ENCODE measurements at places on chromosomes 11 and 22.

DNA sequence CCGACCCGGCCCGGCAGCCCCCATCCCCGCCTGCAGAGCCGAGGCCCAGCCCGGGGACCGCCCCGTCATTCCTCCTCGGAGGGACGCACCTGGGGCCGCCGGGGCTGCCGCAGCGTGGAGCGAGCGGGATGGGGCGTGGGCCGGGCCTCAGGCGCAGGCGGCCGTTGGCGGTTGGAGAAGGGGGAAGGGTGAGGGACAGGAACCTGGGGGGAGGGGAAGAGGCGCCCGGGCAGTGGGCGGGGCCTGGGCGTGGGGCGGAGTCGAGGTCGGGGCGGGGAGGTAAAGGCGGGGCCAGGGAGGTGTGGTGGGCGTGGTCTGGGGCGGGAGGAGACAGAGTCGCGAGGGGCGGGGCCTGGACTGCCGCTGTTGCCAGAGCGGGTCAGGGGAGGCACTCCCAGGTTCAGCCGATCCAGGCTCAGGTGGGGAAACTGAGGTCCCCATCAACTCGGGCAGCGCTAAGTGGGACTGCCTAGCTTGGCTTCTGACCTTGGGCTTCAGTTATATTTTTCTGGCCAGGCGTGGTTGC lies at the start of gene TESMIN:
TESMIN (minus strand) TSS at position 190 of the 526 bp plus-strand sequence. CDS start 860 bp downstream, outside the sequence.
- peak; percentile 79 for DNase-seq

DNA sequence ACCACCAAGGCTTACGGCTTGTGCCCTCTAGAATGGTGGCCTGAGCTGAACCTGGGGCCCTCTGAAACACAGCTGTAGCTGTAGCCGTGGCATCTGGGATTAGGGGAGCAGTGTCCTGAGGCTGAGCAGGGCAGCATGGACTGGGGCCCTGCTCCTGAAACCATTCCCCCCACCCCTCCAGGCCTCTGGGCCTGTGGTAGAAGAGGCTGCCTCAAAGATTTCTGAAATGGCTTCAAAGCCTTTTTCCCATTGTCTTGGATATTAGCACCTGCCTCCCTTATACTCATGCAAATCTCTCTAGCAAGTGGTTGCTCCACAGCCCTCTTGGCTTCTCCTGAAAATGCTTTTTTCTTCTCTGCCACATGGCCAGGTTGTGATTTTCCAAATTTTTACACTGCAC lies 106.9 kb downstream of the CTNND1 start:
- no peak for DNase-seq

DNA sequence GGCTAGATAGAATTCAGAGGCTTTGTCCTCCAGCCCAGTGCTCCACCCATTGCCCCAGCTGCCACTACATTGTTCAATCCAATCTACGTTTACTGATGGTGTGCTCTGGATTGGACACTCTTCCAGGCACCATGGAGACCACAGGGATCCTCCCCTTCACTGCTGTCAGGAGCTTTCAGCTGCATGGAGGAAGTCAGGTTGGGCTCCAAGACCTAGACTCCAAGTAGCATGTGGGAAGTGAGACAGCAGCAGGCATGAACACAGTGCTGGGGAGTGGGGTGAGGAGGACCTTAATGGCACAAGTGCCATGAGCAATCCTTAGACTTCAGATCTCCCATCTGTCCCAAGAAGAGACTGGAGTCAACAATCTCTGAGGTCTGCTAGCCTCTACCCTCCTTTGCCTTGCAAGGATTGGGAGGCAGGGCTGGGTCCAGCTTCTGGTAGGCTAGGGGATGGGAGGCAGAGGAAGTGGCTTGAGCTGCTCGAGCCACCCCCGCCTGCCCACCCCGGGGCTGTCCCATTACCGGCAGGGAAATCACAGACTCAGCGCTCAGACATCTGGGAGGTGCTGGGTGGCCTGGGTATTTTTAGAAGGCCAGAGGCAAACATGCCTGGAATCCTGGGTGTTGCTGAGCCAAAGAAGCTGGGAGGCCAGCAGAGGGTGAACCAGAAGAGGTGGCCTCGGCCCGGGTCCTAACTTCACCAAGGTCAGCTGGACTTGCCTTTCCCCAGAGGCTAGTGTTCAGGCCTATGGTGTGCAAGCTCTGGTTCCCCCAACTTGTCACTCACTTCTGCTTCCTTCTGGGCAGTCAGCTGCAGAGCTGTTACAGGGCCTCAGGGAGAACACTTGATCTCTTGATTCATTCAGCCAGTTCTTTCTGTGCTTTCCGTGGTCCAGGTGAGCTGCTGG lies 15.2 kb upstream of the FCHSD2 start:
- DNase-seq: peak; percentile 61

- DNase-seq: no peak
Measured at GRCh38 chr11:24321229-24321628, 175.6 kb upstream of the LUZP2 start.

- no peak for DNase-seq
Measured at GRCh38 chr11:47438721-47439120, 10.2 kb downstream of the RAPSN start.

GRCh38 chr22:44200451-44200850 lies 19.7 kb downstream of the PARVG start:
- no peak for DNase-seq

DNA sequence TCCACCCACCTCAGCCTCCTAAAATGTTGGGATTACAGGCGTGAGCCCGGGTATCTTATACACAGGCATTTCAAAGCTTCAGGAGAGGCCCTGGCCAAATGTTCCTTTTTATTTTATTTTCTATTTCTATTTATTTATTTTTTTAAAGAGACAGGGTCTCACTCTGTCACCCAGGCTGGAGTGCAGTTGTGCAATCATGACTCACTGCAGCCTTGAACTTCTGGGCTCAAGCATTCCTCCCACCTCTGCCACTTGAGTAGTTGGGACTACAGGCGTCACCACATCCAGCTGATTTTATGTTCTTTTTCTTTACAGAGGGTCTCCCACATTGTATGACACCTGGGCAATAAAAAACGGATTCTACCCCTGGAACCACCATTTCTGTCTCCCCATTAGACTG lies 71.2 kb downstream of the FBXO7 start:
- no peak for DNase-seq

GRCh38 chr22:44298406-44299091 lies 14.2 kb downstream of the SHISAL1 start:
- DNase-seq: no peak

- DNase-seq: no peak
Measured at GRCh38 chr22:46436595-46437175, 100.7 kb downstream of the CELSR1 start.

- no peak for DNase-seq
Measured at GRCh38 chr11:33941637-33942160, 49.8 kb upstream of the LMO2 start.

DNA sequence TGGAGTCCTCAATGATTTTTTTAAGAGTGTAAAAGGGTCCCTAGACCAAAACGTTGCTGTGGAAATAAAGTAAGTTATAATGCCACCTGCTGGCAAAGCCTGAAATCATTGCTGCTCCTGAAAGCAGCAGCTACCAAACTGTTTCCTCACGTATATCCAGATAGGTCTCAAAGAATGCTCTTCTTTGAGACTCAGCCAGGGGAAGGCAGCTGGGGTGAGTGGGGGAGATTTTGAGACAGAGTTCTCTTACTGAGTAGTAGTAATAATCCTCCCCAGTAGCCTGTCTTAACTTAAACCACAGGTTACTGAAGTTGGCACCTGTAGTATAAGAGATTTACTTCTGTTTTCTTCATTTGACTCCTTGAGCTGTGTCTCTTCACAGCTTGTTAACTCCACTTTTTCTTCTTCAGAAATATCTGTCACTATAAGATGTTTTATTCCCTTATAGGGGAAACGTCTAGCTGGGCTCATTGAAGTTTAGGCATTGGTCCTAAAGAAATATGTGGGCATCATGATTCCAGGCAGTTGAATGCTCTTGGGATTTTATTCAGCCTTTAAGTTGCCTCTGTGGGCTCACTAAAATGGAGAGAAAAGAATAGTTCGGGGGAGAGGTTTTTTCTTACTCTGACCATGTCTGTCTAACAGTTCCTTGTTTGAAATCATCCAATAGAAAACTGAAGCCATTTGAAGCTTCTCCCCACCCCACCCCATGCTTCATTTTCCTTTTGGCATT lies 77.9 kb downstream of the BTBD10 start:
- DNase-seq: no peak

- DNase-seq: no peak
Measured at GRCh38 chr11:74366576-74366975, 31.7 kb downstream of the PGM2L1 start.

DNA sequence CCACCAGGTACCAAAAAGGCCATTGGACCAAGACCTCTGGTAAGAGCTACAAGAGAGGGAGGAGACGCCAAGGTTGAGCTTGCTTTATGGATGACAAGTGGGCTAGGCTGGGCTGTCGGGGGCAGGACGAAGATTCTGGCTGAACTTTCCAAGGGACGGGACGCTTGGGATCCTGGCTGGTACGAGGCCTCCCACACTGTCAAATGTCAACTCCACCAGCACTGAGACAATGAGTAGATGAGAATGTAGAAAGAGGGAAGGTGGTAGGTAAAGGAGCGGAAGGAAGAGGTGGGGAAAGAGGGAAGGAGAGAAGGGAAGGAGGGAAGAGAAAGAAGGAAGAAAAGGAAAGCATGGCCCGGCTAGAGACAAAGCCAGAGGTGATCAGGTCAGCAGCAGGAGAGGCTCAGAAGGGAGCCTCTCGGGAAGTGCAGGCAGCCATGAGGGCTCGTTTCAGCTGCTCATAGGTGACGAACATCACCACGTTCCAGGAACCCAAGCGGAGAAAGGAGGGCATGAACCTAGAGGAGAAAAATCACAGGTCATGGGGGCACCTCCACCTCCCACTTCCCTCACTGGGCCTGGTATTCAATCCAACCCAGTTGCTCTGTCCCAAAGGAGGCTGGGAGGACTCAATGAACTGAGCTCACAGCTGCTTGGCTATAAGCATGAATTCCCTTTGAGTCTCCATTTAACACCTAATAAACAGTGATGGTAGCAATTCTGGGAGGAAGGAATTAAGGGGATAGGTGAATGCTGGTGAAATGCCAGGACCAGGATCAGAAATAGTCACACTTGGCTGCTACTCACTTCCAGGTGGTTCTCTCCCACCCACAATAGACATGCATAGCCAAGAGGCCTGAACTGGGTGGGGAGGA lies 7.8 kb downstream of the UCP2 start:
- DNase-seq: no peak

- peak; percentile 1 for DNase-seq
Measured at GRCh38 chr11:14148653-14149273, 186.2 kb downstream of the SPON1 start.

DNA sequence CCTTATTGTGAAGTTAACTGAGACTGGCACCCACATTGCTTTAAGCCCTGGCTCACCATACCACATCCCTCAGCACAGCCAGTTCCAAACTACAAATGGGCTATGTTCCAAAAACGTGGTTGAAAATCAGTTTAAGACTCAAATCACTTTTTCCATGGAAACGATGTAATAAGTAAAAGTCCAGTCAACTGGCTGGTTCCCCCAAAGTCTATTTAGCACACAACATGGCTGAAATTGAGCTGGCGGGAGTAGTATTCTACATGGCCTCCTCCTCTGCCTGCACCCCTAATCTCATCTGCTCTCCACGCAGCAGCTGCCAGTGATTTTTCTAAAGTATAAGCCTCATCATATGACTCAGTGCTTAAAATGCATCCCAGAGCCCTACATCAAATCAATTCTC lies 40.9 kb upstream of the BIRC3 start:
- DNase-seq: no peak

DNA sequence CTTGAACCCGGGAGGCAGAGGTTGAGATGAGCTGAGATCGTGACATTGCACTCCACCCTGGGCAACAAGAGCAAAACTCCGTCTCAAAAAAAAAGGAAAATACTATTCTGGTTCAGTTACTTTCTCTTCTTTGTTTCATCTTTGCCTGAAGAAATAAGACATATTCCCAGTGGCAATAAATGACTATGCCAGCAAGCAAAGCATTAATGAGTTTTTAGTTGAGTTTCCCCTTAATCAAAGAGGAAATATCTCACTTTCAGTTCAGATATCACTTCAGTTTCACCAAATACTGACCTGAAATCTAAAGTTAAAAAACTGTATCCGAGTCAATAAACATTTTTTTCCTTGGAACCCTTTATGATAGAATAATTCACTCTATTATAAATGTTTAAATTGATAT lies 10.4 kb downstream of the PISD start:
- DNase-seq: no peak

- DNase-seq: no peak
Measured at GRCh38 chr11:43549624-43550023, 130.9 kb upstream of the HSD17B12 start.

GRCh38 chr11:27203077-27203647 lies 159.9 kb downstream of the CCDC34 start:
- no peak for DNase-seq

DNA sequence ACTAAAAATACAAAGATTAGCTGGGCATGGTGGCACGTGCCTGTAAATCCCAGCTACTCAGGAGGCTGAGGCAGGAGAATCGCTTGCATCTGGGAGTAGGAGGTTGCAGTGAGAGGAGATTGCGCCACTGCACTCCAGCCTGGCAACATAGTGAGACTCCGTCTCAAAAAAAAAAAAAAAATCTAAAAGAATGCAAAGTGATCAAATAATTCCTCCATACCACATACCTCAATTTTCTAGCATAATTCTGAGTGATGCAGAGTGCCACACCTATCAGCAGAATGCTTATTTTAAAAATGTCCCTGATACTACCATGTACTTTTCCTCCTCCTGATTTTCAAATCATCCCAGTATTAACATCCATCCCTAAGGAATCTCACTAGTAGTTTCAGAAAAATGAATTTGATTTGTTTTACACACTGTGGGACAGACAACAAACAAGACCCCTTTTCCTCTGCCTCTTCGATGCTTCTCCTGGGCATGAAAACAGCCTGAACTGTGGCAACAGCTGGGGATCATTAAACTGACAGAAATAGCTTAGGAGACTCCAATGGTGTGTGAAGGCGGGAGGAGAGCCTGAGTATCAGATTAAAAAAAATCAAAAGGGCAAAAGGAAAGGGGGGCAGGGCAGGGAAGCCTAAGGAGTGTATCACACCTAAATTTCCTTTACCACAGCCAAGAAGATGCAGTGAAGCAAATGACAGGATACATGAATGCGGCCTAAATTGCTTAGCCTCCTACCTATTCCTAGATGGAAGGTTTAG lies 114.7 kb downstream of the SGSM3 start:
- no peak for DNase-seq

DNA sequence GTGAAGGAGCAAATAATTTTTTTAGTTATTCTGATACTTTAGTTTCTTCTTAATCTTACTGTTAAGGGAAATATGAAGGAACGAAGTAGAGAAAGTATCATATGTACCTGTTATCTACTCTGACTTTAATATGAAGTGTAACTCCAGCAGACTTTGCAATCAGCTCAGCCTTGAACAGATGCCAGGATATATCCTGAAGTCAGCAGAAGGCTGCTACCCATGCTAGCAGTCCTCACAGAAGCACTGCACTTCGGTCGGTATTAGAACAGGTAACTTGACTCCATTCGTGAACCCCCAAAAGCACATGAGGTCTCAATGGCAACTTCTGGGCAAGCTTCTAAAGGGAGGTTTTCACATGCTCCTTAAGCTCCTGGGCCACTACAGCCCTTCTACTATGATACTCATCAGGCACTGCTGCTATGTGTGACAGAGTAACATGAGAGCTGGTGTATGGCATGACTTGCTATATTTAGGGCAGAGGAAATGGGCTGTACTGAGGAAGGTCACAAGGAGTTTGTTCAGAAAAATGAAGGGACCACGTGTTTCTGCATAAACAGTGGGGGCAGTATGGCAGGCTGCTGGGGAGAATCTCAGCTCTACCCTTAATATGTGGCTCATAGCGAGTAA lies 344.1 kb downstream of the SOX6 start:
- DNase-seq: no peak

- DNase-seq: no peak
Measured at GRCh38 chr11:114129699-114130098, 70.2 kb downstream of the ZBTB16 start.

All from naive B cell (primary cell).